ENCODE measurements at places on chromosomes 6 and 20. TPM values are rescaled to one million over a fixed set of nuclear protein-coding genes. Genes with fewer than 3 reads are reported as not detected.

DNA sequence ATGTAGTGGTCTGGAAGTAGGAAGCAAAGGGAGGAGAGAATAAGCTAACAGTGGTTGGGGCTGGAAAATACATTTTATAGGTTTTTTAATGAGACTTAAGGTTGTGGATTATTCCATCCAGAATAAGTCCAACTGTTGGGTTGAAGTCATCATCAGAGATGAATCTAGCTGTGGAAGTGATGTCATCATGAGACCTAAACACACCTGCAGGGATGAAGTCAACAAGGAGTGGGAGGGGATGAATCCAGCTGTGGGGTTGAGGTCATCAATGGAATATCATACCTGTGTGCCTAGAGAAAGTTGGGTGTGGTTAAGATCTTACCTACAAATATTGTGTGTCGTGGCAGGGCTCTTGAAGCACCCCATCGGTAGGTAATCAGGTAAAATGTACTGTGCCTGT is 730.7 kb downstream of the RFPL4B start:
- no peaks in the 10 kb centered on the region for H3K4me1 ChIP-seq
- no peak overlapping the region for H3K27ac ChIP-seq
- H3K36me3 ChIP-seq = no peaks in the 10 kb centered on the region
- DNase-seq = no peak
- no peaks in the 10 kb centered on the region for H3K27me3 ChIP-seq

The TMEM151B gene
- not detected for total RNA-seq

DNA sequence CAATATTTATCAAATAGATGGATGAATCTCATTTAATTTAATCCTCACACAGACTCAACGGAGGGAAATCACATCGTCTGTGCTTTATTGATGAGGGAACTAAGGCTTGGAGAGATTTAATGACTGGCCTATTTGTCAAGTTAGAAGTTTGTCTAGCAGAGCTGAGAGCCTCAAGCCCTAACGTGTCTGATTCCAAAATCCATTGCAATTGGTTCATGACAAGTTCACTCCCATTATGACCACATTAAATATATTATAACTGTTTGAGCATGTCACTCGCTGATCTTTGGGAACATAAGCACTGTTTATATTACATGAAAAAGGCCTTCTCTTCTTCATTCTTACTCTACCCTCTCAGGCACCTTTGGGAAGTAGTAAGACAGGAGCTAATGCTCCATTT is 89.4 kb upstream of the SIRPA start:
- no peak overlapping the region for H3K4me3 ChIP-seq
- no peak for DNase-seq
- peaks cover 23% of the 10 kb centered on the region for H3K4me1 ChIP-seq
- H3K36me3 ChIP-seq = no peaks in the 10 kb centered on the region

GRCh38 chr6:70289299-70289698 is 13.6 kb downstream of the COL9A1 start:
- H3K36me3 ChIP-seq = no peaks in the 10 kb centered on the region

Measured in esophagus squamous epithelium (tissue), 5 donors.